ENCODE measurements at places on chromosomes 13 and 19.

DNA sequence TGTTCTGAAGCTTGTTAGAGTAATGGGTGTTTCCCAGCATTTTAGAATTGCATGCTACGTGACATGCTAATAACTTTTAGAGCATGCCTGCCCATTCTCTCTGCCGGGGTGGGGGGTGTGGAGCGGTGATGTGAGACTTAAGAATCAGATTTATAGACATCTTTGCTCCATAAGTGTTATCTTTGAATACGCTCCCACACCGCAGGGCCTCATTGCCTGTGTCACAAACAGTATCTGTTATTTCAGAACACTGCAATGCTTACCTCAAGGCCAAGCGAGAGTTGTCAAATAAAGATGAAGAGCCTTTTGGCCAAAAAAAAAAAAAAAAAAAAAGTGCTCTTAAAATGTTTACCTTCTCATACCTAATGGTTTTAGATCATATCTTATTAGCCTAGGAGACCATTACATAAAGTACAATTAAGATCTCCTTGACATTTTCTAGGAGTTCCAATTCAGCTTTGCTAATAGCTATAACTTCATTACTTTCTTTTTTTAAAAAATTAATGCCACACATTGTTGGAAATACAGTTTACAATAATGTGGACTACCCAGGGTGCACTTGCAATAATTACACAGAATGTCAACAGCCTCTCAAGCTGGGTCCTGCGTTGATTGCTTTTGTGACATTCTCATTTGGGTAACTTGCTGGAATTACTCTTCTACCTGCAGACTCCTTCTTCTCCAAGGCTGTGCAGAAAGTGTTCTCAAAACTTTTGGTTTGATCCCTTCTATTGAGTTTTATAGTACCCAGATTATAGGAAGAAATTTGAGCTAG, 525.3 kb downstream of the KLF12 start:
- DNase-seq = no peak

GRCh38 chr13:34749046-34749445, 193.0 kb upstream of the NBEA start:
- no peak for DNase-seq

DNA sequence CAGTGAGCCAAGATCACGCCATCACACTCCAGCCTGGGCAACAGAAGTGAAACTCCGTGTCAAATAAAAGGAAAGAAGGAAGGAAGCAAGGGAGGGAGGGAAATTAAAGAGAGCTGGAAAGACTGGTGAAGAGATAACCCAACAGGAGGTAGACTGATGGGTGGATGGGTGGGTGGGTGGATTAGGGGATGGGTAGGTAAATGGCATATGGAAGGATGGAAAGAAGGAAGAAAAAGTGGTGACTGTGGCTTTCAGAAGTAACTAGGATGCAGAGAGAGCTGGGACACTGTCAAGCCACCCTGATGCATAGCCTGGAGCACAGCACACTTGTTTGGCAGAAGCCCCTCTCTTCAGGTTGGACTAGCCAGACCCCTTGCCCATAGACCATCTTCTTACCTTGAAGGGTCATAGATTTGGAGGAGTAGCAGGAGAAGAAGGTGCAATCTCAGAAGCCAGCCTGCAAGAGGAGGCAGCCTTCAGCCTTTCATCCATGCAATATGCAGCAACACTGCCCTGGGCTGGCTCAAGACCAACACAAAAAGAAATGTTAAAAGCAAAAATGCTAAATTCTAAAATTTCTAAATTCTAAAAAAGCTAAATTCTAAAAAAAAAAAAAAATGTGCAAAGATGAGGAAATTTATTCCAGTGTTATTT, 5.1 kb downstream of the IQCN start:
- no peak for DNase-seq

GRCh38 chr13:94176561-94176960, 302.9 kb downstream of the DCT start:
- no peak for DNase-seq

DNA sequence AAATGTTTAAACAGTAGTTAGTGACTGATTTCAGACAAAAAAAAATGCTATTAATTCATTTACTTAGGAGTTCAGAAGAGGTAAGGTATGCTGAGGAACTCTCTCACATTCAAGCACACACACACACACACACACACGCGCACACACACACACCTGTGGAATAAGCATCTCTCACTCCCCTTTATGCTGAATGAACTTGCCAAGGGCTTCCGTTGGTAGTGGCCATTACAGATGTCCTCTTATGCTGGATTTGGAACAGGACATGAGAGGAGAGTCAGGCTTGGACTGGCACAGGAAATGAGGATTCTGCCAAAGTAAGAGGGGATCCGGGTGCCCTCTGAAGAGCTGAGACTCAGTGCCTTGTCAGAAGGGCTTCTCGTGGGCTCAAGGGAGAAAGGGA, 463.4 kb upstream of the MIR17HG start:
- DNase-seq = no peak

GRCh38 chr13:20001366-20002190, 43.1 kb downstream of the ZMYM2 start:
- DNase-seq = peak; percentile 40

DNA sequence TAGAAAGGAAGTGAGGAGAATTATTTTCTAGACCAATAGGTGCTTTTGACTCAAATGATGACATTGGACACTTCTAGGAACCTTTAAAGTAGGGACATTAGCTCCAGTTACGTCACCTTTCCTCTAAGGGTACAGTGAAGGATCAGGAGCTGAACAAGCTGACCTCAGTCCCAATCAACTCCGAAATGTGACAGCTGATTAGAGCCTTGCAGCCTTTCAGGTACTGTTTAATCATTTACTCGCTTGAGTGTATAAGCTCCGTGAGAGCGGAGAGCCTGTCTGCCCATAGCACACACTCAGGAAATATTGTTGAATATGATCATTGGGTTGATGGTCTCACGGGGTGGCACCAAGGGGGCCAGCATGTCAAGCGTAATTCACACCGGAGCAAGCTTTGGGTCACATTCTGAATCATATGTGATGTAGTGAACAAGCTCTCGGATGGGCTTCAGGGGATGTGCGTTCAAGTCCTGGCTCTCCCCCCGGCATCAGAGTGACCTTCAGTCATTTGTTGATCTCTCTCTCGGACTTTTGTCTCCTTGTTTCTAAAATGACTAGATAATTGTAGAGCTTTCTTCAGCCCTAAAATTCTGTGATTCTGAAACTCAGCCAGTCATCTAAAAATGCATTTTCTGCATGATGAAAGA, 141.9 kb downstream of the ZIC5 start:
- no peak for DNase-seq

DNA sequence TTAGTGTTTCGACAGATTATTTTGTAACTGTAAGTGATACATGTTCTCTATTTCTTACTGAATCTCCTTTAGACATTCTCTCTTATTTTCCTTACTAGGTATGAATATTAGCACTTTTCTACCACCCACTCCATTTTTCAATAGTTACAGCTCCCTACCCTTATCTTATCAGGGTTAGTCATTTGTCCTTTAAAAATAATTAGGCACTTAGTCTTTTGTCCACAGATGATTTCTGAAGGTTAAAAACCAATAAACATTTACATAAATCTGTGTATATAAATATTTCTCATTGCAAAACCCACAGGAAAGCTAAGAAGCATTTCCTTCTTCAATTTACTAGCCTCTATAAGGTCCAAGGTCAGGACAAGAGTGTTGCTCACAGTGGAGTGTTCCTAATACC, 624.1 kb upstream of the MIR17HG start:
- no peak for DNase-seq

DNA sequence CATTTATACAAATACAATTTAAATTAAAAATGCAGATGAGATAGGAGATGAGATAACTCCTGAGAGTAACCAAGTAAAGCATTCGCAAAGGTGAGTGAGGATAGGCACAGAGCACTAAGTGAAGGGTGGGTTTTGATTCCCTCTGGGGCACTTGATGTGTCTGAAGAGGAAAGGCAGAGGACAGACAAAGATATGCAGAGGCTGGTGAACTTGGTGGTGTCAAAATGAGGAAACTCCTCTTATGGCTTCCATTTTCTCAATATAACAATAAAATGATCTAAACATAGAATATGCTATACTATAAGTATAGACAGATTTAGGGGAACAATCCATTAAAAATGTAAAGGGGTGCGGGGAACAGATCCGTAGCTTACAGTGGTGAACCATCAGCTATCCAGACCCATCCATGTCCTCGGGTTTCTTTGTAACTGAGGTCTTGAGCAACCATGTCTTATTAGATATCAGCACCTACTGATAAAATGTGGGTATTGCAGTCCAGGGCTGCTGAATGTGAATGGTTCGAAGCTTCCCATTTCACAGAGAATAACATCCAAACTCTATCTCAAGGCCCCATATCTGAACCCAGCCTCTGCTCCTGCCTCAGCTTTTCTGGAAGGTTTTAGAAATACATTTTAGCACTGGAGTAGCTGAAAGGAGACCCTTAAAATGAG, 73.9 kb upstream of the SLC10A2 start:
- no peak for DNase-seq

DNA sequence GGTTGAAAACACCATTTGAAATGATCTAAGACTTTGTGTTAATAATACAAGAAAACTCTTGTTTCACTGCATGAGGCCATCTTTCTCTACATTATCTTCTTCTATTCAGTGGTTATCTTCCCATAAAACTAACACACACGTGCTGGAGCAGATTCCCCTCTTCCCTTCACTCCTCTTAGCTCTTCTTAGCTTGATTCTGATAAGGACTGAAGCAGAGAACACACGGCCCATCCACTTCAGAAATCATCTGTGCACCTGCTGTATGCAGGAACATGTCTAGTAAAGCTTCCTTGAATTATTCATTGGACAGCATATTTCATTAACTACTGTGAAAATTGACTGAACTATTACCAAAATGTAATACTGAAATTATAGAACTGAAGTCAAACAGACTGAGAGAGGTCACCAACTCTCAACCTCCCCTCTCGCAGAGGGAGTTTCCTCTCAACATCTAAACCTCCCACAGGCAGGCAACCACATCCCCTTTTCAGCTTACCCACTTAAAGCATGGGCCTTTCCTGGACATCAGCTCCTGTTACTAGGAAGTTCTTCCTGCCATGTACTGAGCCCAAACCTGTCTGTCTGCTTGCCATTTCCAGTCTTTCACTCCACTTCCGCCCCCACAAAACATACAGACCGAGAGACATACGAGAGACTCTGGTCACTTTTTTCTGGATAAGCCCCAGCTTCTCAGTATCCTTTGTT, 113.9 kb downstream of the CRYL1 start:
- DNase-seq = no peak

DNA sequence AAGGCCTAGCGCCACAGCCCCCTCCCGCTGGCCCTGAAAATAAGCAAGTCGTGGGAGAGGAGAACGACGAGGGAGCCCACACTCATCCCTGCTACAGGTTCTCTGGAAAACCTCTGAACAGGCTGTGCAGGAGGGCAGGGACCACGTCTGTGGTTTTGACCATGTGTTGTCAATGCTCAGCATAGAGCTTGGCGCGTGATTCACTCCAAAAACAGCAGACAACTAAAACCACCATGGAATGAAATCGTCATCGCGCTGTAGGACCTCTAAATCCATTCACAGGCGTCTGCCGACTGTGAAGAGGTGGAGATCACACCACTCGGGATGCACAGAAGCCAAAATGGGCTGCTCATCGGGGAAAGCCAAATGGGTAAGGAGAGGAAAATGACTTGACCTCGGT, 121.3 kb downstream of the COL4A1 start:
- DNase-seq = no peak

DNA sequence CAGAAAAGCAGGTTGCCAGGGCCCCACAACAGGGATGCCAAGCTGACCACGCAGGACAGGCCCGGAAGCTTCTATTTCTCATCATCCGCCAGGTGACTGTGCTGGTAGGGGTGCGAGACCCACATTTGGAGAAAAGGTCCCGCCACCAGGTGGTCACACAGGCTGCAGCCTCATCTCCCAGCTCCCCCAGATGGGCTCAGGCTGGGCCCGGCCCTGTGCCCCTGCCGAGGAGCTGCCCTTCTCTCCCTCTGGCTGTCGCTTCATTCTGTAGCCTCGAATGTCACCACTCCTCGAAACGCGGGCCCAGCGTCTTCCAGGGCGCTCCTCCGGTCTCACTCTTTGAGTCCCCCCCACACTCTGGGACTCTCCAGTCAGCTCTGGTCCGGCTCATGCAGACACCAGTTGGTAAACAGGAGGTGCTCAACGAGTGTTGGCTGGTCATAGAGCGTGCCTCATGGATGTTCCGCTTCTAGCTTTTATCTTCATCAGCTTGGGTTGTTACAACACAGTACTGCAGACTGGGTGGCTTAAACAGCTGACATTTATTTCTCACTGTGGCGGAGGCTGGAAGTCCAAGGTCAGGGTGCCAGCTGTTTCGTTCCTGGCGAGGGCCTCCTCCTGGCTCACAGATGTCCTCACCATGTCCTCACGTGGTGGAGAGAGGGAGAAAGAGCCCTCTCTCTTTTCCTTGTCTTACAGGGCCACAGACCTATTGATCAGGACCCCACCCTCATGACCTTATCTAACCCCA, 87.1 kb downstream of the TEX29 start:
- no peak for DNase-seq

- no peak for DNase-seq
Measured at GRCh38 chr19:16896146-16897028, 7.6 kb downstream of the F2RL3 start.

- no peak for DNase-seq
Measured at GRCh38 chr13:108526286-108526685, 103.1 kb upstream of the MYO16 start.

DNA sequence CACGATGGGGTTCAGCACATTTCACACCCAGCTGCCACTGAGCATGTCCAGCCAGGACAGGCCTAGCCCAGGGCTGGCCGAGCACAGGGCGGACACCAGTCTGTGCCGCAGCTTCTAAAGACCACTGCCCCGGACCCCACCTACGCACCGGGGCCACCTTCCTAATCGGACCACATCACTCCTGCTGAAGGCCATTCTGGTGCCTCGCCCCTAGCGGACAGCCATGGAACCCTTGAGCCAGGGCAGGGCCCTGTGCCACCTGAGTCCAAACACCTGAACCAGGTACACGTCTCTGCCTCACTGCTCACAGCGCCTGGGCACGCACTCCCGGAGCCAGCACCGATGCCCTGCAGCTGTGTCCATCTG, 8.4 kb upstream of the C13orf46 start:
- no peak for DNase-seq

DNA sequence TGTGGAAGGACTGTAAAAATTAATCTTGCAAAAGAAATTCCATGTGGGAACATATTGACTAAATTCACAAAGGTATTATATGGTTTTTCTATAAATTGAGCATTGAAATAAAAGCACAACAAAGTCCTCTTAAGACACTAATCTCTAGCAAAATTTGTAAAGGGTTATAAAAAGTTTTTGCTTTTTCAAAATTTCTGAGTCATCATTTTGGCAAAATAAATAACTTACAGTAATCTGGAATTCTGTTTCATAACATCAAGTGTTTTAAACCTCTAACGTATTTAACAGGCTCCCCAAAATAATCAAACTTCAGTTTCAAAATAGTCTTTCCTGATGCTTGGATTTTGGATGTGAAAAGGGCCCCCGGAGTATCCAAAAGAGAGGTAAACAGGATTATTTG, 26.0 kb downstream of the MED4 start:
- DNase-seq = peak; percentile 8

DNA sequence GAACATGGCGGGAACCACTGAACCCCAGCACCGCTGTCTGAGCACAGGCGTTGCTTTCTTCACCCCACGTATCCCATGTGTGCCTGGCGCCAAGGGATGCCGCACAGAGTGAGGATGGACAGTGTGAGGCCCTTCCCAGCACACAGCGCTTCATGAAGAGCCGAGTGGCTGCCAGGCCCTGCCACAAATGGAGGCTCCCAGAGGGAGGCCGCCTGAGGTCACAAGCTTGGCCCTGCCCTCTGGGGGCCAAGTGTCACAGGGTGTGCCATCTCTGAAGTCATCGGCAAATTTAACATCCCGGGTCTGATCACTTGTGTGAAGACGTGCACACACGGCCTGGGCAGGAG, 24.4 kb downstream of the MPND start:
- DNase-seq = no peak

Data from fibroblast of the aortic adventitia (primary cell).